Stimulated activated CD8-positive, alpha-beta memory T cell treated with anti-CD3 and anti-CD28 coated beads, Interleukin-4, amount 100 ng/mL, for 1 hour (primary cell): ENCODE measurements at places on chromosomes 4 and X.

DNA sequence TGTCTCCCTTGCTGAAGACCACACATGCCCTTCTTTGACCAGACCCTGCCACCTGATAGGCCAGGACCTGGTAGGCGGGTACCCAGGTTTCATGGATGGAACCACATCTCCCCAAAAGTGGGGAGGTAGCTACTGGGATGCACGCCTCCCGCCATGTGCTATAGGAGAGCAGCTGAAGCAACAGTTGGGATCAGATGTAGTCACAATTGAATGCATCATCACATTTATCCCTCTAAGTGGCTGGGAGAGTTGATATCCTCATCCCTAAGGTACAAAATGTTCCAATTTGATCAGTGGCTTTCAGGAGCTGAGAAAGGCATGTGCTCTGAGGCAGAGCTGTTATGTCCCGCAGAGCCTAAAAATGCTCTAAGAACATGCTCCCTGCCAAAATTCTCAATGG lies 54.0 kb upstream of the MTM1 start:
- no peak for DNase-seq

- no peak for DNase-seq
Measured at GRCh38 chrX:22383988-22384387, 111.3 kb downstream of the CBLL2 start.

DNA sequence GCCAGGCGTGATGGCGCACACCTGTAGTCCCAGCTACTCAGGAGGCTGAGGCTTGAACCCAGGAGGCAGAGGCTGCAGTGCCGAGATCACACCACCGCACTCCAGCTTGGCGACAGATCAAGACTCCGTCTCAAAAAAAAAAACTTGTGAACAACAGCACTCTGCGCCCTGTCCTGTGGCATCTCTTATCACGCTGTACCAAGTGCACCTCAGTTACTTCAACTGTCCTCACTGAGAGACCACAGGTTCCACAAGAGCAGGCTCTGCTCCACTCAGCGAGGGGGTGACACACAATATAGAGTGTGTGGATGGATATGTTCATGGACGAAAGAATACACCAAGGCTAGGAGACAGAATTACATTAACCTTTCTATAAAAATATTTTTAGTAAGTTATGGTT lies 49.3 kb downstream of the ADGRA3 start:
- DNase-seq: no peak

DNA sequence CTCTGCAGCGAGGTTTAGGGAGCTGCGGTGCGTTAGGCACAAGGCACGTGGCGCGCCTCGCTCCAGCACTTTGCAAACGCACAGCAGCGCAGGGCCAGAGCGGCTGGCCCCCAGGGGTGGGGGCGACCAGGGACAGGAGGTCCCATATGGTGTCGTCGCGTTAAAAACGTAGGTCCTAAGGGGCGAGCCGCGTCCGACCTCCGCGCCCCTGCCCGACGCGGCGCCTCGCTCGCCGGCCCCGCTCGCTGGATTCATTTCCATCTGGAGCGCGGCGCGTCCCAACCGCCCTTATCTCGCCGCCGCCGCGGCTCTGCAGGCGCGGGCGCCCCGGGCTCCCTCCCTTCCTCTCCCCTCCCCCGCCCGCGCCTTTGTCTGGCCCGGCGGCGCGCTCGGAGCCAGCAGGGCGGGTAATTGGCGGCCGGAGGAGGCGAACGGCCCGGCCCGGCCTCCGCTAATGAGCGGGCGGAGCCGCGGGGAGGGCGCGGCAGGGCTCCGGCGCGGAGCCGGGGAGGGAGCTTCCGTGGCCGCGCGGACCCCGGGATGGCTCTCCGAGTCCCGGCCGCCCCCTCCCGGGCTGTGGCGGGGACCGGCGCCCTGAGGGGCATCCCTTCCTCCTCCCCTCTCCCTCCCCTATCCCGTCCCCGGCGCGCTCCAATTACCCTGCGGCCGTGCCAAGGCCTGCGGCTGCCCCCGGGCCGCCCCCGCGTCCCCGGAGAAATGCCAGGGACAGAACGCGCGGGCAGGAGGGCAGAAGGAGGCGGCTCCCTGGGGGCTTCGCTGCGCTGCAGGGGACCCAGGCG lies 409.0 kb downstream of the BCOR start:
- DNase-seq: no peak

GRCh38 chr4:180766045-180766444 lies 1477.2 kb upstream of the TENM3 start:
- no peak for DNase-seq

- no peak for DNase-seq
Measured at GRCh38 chr4:79445371-79445781, 37.3 kb upstream of the GK2 start.

DNA sequence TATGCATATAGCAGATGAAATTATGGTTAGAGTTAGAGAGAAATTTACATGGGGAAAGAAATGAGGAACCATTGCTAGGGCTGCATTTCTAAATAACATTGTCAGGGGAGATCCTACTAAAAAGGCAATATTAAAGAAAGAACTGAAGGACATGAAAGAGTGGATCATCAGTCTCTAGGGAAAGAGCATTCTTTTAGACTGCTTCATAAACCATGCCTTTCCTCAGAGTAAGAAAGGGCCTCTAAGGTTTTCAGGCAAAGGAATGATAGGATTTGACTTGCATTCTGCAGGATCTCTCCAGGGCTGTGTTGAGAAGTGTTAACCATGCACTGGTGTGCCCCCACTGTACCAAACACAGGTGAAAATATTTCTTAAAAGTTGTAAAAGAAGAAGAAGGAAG lies 385.4 kb upstream of the MAD2L1 start:
- DNase-seq: no peak

DNA sequence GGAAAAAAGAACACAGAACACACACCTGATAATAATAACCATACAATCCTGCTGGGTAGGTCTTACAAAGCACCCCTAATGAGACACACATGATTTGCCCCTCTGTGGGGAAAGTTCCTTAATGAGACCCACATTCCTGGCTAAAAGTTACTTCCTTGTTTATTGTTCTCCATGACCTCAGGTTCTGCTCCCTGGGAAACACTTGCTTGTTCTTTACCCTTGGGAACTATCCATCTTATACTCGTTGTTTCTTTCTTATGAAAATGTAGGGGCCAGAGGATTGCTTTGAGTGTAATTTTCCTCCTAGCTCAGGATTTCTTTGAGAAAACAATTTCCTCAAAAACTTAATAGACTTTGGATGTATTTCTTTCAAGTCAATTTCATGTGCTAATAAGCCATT lies 52.1 kb upstream of the PCDH10 start:
- no peak for DNase-seq

DNA sequence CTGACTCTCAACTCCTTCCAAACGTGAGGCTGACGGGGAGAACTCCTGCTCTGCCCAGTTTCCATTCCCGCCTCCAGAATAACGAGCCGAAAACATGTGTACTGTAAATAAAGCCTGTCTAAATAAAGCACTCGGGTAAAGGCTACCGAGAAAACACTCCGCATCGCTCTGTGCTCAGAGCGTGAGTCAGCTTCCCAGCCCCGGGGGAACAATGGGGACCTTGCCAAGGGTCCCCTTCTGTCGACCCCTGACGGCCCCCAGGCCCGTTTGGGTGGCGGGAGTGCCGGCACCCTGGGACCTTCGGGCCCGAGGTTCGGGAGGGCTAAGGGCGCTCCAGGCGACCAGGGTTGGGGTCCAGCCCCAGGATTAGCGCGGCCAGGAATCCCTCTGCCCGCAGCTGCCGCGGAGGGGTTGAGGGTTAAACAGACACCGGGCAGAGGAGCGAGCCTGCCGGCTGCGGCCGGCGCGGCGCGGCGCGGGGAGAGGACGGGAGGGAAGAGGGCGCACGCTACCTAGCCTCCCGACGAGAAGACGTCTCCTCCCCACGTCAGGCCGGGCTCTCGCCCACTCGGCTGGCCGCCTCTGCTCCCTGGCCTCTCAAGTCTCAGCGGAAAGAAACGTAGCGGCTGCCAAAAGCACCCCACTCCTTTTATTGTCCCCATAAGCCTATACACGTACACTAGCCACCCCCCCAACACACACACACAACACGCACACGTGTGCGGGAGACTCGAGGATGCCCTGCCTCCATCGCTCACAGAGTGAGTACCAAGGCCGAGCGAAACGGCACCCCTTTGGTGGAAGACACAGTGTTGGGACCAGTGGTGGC lies 85.5 kb downstream of the BCOR start:
- DNase-seq: no peak

DNA sequence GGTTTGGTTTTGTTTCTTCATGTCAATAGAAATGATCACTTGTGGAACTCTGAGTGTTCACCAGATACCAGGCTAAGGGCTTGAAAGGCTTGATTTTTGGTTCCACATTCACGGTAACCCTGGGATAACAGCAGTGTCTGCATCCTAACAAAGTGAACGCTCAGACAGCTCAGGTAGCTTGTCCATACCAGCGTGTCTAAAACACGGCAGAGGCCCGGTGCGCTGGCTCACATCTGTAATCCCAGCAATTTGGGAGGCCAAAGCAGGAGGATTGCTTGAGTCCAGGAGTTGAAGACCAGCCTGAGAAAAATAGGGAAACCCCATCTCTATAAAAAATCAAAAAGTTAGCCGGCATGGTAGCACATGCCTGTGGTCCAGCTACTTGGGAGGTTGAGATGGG lies 49.0 kb downstream of the HTRA3 start:
- no peak for DNase-seq

DNA sequence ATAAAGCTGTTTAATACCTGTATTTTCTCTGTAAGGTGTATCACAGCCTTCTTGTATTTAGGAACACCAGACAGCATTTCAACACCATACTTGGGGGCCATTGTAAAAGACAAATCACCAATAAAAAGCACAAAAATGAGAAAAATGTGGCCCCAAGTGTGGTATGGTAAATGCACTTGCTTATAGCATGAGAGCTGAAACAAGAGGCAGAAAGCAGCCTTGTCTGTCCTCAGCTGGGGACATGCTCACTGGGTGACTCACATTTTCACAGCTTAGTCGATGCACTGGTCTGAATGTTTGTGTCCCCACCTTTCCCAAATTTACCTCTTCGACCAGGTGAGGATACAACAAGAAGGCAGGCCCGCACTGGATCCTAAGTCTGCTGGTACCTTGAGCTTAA lies 639.7 kb upstream of the AGA start:
- no peak for DNase-seq

DNA sequence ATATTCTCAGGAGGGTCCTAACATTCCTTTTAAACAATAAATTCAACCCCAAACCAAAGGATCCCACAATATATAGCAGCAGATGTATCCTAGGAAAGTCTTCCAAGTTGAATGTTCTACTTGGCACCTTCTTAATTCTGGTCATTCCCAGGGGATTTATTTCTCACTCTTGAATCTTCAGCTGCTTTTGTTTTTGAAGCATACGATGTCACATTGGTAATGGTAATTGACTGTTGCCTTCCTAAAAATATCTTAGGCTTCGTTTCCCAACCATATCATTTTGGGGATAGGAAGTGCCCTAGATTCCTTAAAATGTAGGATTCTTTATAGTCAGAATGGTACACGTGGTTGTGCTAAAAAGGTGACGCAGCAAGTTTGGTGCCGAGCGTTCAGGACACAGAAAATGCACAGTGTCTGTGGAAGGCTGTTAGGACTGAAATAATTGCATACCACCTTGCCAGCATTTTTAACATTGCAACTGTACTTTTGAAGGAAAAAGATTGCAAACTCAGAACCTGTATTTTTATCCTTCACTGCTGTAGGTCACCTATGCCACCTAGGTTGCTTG lies 8.1 kb downstream of the SNX25 start:
- DNase-seq: no peak

DNA sequence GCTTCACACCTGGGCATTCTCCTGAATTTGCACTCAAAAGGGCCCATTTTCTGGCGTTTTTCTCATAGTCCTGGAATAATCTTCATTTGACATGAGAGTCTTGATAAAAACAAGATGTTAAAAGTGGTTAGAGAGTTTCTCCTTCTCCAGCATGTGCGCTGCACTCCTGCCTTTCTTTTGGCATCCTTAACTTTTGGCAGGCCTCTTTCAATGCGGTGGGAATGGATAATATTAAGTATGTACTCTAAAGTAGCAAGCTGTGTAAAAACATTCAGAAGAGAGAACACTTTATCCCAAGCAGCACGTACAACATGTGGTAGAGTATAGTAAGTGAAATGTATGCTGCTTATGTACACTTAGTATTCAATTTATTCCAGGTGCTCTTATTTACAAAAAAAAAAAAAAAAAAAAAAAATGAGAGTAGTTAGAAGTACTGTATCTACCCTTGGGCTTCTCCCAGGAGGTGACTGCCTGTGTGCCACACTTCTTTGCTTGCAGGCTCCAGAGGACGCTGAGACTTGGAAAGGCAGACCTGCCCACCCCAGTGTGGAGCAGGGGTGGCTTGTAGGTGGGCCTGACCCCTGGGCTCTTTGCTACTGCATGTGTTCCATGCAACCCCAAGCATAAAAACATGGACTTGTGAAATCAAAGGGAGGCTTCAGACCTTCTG lies 3.9 kb downstream of the FGF2 start:
- no peak for DNase-seq

DNA sequence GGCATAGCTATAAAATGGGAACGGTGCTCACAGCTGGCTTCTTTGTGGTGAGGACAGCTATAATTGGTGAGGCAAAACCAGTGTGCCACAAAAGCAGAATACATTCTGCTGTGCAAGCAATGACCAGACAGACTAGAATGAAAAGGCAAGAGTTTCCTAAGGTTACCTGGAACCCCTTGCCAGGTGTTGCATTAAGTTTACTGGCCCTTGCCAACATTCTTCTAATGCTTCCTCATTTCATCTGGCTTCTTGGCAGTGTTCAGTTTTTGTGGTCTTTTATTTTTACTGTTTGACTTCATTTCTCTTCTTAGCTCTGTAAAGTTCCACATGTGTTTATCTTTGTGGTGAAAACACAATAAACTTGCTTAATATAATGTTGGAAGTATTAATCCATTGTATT lies 131.4 kb downstream of the PTTG2 start:
- DNase-seq: no peak
